A172 (cell line): ENCODE measurements at places on chromosomes 4 and X.

DNA sequence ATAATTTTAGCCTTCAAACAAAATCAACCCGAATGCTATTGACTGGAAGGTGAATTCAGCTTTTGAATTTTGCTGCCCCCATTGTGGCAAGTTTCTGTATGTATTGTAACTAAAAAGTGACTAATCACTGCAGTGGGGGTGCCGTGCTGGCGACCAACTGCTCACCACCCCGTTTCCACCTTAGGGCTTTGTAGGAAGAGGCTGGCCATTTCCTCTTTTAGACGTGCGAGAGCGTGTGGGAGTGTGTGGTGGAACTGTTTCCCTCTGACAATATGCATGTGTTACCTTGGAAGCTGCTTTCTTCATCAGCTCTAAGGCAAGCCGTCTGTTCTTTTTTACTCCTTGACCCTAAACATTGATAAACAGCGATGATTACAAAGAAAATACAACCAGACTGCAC, 78.8 kb downstream of the SEL1L3 start:
- DNase-seq = no peak

- peak; percentile 1 for DNase-seq
Measured at GRCh38 chrX:75746891-75747639, 38.0 kb downstream of the MAGEE2 start.

- DNase-seq = no peak
Measured at GRCh38 chr4:189053621-189054020, 887.1 kb upstream of the FRG1 start.

GRCh38 chr4:1739358-1739757, 18.0 kb downstream of the TACC3 start:
- no peak for DNase-seq

GRCh38 chrX:153381684-153382532, 19.2 kb downstream of the PNMA6E start:
- DNase-seq = peak; percentile 27
